NCI-H1436 treated with DMSO at 0.1 percent for 48 hours (cell line): ENCODE measurements at places on chromosomes 7 and 10.

DNA sequence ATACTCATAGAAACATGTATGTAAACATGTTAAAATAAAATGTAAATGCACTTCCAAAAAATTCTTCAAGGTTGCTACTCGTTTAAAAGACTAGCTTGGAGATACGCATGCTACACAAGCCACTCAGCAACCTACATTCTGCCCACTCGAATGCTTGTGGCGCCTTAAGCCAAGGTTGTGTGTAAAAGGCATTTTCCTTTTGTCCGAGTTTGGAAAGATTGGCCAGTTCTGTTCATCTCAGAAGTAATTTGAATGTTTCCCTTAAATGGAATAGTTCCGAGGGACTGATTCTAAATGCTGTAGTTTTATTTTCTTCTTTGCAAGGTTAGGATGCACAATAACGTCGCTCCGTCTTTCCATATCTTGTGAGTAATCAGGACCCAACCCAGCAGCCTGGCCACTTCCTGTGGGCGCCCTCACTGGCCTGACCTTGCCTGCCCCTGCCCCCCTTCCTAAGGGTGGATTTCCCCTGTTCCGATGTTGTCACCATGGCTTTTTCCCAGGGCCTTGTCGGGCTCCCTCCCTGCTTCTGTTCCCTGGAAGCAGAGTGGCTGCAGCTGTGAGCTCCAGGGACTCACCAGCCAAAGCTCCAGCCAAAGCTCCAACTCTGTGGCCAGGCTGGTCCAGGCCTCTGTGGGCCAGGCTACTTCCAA lies 70.6 kb downstream of the PTPRE start:
- DNase-seq: no peak

DNA sequence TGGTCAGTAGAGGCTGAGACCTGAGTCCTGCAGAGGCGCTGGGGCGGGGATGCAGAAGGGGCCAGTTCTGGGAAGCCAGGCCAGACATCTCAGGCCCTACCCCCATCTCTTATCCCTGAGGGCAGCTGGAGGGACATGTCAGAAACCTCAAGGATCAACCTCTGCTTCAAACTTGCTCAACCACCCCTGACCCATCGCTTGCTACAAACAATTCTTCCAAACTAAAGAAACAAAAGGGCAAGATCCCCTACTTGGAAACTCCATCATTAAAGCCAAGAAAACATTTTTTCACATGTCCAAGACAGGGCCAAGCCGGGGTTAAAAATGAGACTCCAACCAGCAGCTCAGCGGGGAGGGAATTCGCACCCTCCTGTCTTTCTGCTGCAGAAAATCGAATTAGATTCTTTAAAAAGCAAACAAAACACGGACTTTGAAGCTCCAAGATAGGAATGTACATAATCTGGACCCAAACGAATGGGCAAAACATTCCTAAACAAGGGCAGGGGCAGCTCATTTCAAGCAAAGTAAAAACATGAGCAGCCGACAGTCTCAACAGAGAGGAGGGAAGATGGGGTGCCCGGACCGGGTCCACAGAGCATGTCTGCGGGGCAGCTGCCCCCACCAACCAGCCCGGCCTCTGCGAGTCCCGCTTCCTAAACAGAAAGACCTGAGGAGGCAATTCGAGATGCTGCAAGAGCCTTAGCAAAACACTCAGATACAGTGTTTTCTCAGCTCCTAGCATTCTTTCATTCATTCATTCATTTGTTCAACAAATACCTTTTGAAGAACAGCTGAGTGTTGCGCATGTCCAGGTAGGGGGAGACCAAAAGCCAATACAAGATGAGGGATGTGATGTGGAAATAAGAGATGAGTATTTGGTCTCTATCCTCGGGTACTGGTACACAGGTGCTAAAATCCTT lies 44.8 kb downstream of the CHST15 start:
- no peak for DNase-seq

GRCh38 chr7:117205873-117206272 lies 117.0 kb downstream of the WNT2 start:
- DNase-seq: no peak

DNA sequence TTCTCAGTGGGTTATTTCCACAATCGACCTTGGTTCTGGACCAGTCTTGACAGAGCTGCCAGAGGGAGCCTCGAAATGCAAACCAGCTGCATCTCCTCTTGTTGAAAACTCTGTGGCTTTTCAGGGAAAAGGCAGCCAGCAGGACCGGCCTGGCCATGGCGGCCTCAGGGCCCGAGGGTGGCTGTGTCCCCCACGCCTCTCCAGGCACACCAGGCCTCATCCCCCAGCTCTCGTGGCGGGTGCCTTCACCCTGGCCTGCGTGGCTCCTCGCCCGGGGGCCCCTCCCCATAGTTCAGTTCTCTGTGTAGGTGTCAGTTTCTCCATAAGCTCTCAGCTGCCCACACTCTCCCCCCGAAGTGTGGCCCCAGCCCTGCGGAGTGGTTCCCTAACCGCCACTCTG lies 63.5 kb downstream of the MGMT start:
- DNase-seq: no peak

GRCh38 chr7:139482662-139483466 lies 609 bp downstream of the KLRG2 start:
- no peak for DNase-seq

GRCh38 chr10:88949912-88950837 lies 2.4 kb downstream of the ACTA2 start:
- DNase-seq: no peak

- DNase-seq: no peak
Measured at GRCh38 chr7:4040109-4040928, 641.8 kb upstream of the FOXK1 start.

DNA sequence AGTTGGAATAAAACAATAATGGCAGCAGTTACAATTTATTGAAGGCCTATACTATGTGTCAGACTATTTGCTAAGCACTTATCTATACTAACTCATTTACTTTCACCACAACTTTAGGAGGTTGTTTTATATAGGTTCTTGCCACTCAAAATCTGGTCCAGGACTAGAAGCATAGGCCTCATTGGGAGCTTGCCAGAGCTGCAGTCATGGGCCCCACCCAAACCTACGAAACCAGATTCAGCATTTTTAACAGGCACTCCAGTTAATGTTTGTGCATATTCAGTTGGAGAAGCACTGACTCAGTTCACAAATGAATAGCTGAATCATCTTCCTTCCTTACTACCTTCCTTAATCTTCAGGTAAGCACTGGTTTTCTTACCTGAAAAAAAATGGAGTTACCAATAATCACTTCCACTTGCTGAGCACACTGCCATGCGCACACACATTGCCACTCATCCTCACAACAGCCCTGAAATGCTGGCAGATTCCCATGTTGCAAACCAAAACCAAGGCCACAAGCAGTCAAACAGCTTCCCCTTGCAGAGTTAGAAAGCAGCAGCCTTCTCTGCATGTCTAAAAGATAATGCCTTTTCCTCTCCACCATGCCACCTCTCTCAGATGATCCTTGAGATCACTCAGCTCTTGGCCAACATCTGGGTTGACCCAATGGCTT lies 122.4 kb downstream of the SLC16A9 start:
- DNase-seq: no peak

GRCh38 chr10:29828440-29828894 lies 193.7 kb upstream of the SVIL start:
- no peak for DNase-seq

- DNase-seq: no peak
Measured at GRCh38 chr7:116548506-116548905, 23.7 kb downstream of the CAV1 start.

- no peak for DNase-seq
Measured at GRCh38 chr7:47893238-47893637, 55.0 kb downstream of the PKD1L1 start.

GRCh38 chr7:5665094-5666025 lies 116.1 kb downstream of the RNF216 start:
- no peak for DNase-seq

- no peak for DNase-seq
Measured at GRCh38 chr7:37332243-37333016, 116.2 kb downstream of the ELMO1 start.

- DNase-seq: no peak
Measured at GRCh38 chr10:77967611-77968022, 41.1 kb upstream of the DLG5 start.

GRCh38 chr7:2417981-2418481 lies 14.6 kb downstream of the CHST12 start:
- DNase-seq: no peak

- no peak for DNase-seq
Measured at GRCh38 chr7:88522771-88523293, 216.1 kb upstream of the STEAP4 start.

DNA sequence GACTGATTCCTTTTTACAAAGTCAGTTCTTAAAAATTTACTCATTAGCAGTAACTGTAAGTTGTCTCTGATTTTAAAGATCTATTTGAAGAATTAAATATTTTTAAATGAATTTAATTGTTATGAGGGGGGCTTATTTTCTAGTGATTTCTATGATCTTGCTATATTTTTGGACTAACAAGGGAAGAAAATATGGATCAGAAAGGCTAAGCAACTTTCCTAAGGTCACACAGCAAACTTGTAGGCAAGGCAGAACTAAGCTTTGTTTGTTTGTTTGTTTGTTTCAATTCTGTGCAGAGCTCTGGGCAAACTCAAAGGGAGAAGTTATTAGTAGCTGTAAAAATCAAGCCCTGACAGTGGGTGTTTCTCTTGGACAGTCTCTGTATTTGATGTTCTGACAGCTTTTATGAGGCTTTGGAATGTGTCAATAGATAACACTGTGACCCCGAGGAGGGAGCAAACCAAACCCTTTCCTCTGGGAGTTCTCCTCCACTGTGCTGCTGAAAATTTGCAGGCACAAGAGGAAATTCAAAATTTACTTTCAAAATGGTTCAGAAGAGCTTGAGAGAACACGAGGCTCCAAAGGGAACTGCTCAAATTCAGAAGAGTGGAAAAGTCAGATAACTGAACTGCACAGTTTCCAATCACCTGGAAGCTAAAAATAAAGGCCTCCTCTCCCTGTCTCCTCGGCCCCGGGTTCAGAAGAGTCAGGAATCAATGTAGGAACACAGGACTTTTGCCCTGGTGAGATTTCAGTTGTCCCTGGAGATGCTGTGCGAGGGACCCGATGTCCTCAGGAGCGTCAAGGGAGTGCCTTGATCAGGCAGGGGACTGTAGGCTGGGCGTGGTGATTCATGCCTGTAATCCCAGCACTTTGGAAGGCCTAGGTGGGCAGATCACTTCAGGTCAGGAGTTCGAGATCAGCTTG lies 325.7 kb downstream of the GATA3 start:
- no peak for DNase-seq

DNA sequence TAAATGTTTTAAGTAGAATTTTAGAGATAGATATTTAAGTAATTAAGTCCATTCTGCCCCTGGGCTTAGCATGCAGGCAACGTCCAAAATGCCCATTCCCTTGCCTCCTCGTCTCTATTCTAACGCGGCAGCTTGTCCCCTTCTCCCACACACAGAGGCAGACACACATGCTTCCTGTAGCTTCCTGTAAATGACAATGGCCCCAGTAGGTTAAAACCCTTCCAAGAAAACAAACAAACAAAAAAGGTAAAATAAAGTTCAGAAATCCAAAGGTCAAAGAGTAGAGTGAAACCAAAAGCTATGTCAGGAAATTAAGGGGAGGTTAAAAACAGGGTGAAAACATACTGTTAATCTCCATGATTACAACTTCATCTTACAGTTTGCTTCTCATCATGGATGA lies 857.6 kb downstream of the GATA3 start:
- DNase-seq: no peak

DNA sequence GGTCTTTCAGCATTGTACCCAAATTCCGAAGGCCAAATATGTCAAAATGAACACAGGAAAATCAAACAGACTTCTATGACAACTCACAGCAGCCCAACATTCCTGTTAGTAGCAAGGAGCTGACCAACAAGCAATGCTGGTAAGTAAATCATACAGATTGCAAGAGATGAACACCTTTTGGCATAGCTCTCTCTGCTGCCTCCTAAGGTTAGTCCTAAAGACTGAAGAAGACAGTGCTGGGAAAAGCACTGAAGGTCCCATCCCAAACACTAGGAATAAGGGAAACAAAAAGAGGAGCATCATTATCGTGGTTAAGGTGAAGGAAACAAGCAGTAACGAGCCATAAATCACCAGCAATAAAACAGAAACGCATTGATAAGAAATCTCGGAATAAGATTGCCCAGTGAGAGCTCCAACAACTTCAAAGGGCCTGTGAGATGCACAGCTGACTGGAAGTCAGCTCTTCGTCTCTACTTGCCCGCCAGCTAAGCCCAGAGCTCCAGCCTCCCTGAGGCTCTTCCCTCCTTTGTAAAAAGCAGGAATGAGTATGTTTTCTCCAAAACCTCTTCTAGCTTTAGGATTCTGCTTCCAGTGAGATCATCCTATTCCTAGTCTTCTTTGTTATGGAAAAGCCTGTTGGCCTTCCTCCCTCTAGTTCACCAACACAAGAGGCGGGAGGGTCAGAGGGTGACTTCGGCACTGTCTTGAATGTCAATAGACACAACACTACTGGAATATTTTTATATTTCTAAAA lies 15.3 kb downstream of the NUDT5 start:
- DNase-seq: no peak

GRCh38 chr7:69756235-69756634 lies 158.0 kb downstream of the AUTS2 start:
- no peak for DNase-seq

DNA sequence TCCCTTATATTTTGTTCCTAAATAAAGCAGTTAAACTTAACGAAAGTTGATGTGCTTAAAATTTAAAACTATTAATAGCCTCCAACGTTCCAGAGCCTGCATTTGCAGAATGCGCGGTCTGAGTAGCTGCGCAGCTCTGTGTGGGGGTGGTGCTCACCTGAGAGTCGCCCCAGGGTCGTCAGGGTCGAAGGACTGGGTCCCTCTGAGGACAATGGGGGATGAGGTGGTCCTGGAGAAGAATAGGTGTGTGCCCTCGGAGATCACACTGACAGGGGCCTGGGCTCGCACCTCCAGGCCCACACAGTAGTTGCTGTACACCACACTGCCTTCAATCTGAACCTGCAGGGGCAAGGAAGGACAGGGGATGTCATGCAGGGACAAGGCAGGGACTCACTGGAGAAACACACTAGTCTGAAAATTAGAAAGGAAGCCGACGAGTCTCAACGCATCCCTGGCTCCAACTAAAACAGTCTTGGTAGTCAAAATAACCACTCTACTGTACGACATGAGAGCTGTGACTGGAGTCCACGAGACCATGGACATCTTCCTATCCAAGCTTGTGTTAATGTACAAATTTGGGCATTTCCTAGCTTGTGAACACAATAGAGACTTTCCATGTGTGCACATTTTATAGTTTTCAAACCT lies 54.4 kb downstream of the PKD1L1 start:
- no peak for DNase-seq

- no peak for DNase-seq
Measured at GRCh38 chr10:59075576-59075975, 100.9 kb upstream of the PHYHIPL start.

- no peak for DNase-seq
Measured at GRCh38 chr10:30284865-30285594, 64.0 kb downstream of the MTPAP start.

- DNase-seq: no peak
Measured at GRCh38 chr10:11678074-11678793, 63.9 kb upstream of the ECHDC3 start.

DNA sequence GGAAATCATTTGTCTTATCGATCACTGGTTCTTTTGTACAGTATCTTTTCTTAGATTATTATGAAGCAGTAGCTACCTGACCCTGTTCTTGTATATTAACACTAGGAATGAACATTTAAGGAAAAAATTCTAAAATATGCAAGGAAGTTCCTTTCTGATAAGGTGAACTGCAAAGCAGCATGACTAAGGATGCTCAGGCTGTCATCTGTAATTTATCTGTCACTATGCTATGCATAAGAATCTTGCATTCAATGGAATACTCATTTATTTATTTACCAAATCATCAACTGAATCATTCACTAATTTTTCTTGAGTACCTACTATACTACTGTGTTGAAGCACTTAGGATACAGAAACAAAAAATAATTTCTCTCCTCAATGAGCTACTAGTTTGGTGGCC lies 5.8 kb downstream of the GSDME start:
- no peak for DNase-seq

- no peak for DNase-seq
Measured at GRCh38 chr7:95046494-95047240, 139.3 kb downstream of the PPP1R9A start.
